HCT116 (cell line): ENCODE measurements at places on chromosomes 2 and 18.
A peak's percentile ranks its signal among the peaks of the same experiment; 100 is the strongest.

DNA sequence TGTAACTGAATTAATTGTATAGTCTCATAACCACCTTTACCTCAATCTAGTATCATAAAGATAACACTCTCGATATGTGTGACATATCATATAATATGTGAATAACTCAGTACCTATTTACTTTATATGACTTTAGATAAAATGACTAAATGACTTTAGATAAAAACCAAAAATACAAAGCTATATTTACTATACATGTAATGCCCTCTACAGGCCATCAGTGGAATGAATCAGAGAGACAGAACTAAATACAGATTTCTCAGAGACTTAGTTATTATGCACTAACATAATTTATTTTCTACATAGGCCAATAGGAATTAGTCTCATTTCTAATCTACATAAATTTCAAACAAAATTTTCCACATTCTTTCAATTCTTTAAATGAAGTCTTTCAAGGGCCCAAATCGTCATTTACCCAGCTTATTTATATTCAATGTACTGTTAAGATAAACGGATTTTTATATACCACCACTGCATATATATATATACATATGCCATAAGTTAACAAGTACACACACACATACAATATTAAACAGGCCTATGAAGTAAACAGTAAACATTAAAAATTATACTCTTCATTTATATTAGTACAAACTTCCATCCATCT lies 219.9 kb downstream of the EXOC6B start:
- DNase-seq = no peak

GRCh38 chr2:136255648-136256461 lies 137.9 kb upstream of the CXCR4 start:
- no peak for DNase-seq

GRCh38 chr18:50183556-50183955 lies 11.4 kb downstream of the MYO5B start:
- DNase-seq = peak; percentile 46

- DNase-seq = no peak
These were observed at the start of gene ASTL for GRCh38 chr2:96138179-96139145. Gene ASTL (minus strand): TSS chr2:96138502. CDS start chr2:96138436, 66 bp downstream.

- DNase-seq = no peak
These were observed 10.8 kb downstream of the GALNT1 start for GRCh38 chr18:35592298-35592697.

- no peak for DNase-seq
These were observed 331.9 kb downstream of the CDH19 start for GRCh38 chr18:66271962-66272361.

DNA sequence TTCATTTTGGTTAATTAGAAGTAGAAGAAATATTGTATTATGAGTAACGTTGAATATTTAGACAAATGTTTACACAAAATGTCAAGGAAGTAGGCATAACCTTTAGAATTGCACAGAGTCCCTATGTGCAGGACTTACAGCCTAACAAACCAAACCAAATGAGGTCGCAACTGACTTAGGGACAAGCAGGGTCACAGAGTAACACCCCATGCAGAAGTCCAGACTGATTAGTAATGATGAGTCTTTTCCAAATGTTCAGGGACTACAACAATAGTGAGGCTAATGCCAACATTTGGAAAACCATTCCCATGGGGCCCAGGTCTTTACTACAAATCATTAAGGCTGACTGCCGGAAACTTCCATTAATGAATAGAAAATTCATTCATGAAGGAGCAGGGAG lies 452.5 kb upstream of the CHAC2 start:
- no peak for DNase-seq

- no peak for DNase-seq
These were observed 147.4 kb downstream of the ZEB2 start for GRCh38 chr2:144372410-144373080.

- no peak for DNase-seq
These were observed 59.4 kb downstream of the FMNL2 start for GRCh38 chr2:152394326-152394725.

- peak; percentile 39 for DNase-seq
These were observed 830 bp downstream of the CYB5A start for GRCh38 chr18:74290794-74291471.

DNA sequence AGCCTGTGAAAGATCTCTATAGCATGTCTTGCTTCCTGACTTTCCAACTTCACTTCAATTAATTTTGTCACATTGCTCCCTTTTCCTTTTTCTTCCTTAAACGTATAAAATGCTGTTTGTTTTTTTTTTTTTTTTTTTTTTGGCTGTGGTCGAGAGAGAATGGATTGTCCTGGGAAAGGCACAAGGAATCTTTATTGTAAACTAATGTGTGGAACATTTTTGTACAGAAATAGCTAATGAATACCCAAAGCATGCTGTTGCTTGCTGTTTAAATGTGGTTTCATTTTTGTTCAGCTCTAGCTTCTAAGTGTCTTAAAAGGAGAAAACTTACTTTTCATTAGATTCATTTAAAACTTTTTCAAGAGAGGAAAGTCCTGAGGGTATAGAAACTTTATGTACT lies 105.5 kb downstream of the GPD2 start:
- no peak for DNase-seq

DNA sequence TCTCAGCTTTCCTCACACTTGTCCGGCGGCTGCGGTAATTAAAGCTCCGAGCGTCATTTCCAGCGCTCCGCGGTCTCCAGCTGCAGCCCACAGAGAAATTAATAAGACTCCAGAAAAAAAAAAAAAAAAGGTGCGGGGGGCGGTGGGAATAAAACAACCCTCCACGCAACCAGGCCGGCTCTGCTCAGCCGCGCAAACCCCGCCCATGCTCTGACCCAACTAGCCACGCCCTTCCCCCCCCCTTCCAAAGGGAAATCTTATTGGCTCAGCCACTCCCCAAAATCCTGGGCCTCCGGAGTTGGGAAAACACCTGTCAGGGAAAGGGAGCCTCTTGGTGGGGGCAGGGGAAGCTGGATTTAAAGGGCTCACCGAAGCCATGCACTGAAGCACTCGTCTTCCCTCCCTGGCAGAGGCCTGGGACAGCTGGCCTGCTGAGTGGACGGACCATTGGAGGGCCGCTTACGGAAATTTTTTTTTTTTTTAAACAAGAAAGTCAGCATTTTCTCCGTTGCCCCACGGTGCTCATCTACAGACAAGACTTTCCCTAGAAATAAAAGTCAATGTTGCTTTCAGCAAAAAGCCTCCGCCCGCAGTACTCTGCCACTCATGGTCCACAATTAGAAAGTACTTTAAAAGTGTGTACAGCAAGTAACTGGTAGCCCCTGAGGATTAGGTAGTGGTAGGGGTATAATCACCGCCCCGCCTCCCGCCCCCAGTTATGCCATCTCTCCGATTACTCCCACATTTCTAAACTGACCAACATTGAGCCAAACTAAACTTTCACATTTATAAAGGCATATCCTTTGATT lies 674 bp upstream of the ERBB4 start:
- no peak for DNase-seq

DNA sequence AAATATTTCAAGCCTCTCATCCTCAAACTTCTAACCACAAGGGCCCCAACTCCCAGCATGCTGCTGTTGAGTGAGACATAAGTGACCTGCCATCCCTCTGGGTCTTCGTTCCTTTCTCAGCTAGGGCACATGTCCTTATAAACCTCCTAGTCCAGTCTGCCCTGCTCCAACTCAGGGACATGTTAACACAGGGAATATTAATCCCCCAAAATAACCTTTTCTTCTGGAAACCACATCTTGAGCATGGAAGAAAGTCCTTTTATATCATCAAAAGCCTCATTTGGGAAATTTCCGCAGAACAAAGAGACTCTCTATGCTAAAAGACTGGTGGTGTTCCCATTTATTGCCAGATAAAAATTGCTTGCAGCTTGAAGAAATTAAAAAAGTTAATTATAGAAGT lies 14.4 kb downstream of the TNP1 start:
- DNase-seq = no peak

GRCh38 chr2:121459291-121459690 lies 71.4 kb upstream of the RNU4ATAC start:
- no peak for DNase-seq

- no peak for DNase-seq
These were observed 2.0 kb downstream of the VAMP8 start for GRCh38 chr2:85579266-85579935.

- no peak for DNase-seq
These were observed 142.2 kb downstream of the PKP4 start for GRCh38 chr2:158598862-158599517.

- peak; percentile 96 for DNase-seq
These were observed 61.4 kb downstream of the TTC39C start for GRCh38 chr18:24075767-24076597.

- DNase-seq = no peak
These were observed 23.7 kb downstream of the EFEMP1 start for GRCh38 chr2:55899881-55900280.

DNA sequence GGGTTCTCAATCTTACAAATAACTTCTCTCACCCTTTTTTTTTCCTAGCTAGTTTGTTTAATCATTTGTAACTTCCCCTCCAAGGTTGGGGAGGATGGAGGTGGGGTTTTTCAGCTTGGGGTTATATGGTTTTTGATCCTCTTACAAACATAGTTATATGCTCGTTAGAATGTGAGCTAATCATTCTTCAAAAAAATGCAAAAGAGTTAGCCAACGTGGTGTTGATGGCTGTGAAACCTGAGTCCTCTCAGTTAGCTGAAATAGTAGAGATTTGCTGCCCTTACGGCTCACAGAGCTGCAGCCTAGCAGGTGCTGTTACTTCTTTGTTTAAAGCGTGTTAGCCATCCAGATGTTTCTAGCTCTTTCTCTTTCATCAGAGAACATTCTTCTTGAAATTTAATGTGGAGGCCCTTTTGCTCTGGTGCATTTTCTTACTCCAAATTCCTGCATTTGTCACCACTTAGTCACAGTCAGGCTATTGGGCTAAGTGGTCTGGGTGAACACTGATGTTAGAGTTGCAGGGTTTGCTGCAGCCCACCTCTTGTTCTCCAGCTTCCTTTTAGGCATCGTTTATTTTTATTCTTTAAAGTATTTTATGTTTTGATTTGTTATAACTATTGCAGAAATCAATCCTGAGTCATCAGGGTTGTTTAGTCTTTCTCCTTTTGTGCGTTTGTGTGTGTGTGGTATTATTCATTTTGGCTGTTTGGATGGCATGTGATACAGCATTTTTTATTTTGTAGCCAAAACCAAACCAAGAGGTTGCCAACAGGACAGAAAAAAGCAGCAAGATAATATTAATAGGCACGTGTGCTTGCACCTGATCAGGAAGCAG lies 41.1 kb downstream of the LIMS1 start:
- DNase-seq = no peak

DNA sequence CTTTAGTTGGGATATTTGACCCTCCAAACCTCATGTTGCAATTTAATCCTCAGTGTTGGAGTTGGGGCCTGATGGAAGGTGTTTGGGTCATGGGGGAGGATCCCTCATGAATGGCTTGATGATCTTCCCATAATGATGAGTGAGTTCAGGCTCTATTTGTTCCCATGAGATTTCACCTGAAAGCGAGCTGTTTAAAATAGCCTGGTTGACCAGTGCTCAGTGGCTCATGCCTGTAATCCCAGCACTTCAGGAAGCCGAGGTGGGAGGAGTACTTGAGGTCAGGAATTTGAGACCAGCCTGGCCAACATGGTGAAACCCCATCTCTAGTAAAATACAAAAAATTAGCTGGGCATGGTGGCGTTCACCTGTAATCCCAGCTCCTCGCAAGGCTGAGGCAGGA lies 14.9 kb upstream of the PSME4 start:
- no peak for DNase-seq

GRCh38 chr2:101305492-101306078 lies 2.9 kb downstream of the RNF149 start:
- no peak for DNase-seq

DNA sequence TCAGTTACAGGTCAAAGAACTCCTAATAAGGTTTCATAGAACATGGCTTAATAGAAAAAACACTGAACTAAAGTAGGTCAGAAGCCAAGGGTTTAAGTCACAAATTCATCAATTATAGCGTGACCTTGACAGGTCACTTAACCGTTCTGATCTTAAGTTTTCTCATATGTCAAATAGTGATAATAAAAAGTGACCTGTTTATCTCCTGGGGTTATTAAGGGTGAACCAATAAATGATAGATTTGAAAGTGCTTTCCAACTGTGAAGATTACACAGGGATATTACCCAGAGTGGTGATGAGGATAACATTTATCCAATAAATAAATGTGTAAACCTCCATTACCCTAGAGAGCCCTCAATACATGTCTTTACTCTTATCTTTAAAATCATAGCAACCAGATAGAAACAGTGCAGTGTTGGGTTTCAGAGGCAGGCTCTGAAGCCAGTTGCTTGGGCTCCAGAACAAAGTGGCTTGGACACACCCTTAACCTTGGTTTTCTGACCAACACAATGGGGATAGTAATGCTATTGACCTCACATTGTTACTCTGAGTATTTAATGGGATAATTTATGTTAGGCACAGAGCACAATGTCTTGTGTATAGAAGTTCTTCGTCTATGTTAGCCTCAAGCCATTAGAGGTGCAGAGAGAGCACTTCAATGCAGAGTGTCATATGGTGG lies 48.6 kb downstream of the KLHL14 start:
- DNase-seq = no peak

DNA sequence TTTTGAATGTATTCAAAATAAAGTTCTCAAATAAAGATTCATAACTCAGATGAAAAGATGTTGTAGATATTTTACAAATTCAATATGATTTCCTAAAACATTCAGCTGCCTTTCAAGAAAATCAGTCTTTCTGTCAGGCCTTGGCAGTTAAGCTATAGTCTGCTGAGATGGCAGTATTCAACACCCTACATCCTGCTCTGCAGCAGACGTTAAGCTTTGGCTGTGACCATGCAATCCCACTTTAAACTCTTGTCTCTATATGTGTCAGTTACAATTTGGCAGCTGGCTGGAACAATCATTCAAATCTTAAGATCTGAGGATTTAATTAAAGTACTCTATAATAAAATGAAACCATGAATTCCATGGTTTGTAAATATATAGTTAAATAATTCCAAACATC lies 567.3 kb upstream of the ZNF804A start:
- DNase-seq = no peak

GRCh38 chr2:67579216-67579615 lies 182.1 kb downstream of the ETAA1 start:
- no peak for DNase-seq

DNA sequence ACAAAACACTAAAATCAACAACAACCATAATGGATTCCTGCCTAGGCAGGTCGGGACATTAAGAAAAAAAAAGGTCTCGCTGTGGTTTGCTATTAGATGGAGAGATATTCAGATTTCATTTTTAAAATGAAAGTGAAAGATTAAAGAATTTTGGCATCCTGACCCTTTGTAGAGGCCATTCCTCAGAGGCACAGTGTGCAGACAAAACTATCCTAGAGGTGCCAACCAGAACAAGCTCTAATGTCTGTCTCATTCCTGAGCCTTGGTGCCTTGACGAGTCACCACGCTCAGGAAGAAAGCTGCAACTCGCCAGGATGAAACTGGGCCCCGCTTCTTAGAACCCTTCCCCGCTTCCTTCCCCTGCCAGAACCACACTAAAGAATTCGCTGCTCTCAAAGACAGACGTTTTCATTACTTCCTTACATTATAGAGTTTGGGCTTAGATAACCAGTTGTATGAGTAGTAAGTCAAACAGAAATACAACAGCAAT lies 156.0 kb downstream of the TGIF1 start:
- no peak for DNase-seq
